ENCODE measurements at places on chromosomes 1 and 21. TPM values are rescaled to one million over a fixed set of nuclear protein-coding genes. Genes with fewer than 3 reads are reported as not detected.
A peak's percentile ranks its signal among the peaks of the same experiment; 100 is the strongest.

DNA sequence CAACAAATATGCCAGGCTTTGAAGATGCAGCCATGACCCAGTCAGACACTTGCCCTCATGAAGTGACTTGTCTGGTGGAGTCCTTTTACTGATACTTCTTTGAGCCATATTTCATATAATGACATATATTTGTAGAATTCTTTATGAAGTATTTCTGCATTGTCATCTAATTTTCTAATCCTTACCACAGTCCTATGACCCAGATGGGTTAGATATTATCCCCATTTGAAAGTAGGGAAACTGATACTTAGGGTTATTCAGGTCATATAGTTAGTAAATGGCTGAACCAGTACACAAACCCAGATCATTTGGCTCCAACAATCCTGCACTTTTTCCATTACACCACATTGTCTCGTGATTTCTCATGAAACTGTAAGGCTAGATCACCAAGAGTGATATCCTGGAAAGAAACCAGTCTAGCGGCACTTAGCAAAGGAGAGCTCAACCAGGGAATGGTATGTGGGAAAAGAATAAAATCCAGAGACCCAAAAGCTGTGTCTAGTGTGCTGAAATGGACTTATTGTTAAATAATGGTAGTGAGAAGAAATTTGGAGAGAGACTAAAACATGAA is 49.6 kb downstream of the ZFYVE9 start:
- no peak for DNase-seq

DNA sequence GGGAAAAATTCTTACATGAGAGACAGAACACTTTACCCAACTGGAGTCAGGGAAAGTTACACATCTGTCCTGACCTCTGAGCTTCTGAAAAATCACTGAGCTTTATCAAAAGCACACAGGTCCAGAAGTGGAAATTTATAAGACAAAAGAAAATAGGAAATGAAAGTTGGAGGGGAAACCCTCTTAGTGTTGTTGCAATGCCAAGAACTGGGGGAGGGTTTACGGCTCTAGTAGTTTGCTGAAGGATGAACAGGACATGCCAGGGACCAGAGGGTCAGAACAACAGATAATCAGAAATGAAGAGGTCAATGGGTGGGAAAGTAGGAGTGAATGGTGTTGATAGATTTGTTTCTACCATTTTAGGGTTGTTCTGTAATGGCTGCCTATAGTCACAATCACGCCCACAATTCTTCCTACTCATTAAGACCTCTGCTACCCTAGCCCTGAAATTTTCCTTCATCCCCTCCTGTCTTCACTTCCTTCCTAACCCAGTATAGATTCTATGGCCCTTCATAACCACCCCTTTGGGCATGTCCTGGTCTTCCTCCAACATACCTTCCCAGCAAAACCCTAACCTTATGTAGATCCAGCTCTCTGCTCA is 30.3 kb upstream of the FMOD start:
- DNase-seq, result no peak

DNA sequence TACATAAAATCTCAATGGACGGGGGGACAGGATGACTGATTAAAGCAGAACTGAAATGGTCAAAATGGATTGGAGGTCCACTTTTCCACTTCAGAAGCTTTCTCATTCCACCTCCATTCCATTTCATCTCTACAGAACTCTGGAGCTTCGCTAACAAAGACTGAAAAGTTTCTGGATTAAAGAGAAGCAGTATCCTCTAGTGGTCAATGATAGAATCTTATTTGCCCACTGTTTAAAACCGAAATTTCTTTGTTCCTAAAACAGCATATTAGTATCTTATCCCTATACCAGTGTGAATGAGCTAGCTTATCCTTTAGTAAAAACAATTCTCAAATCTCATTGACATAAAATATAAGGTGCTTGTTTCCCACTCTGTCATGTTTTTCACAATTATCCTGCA is 890.6 kb downstream of the KCNT2 start:
- DNase-seq, result peak; percentile 61

GRCh38 chr1:183516725-183517124 is 44.4 kb downstream of the SMG7 start:
- DNase-seq, result no peak

DNA sequence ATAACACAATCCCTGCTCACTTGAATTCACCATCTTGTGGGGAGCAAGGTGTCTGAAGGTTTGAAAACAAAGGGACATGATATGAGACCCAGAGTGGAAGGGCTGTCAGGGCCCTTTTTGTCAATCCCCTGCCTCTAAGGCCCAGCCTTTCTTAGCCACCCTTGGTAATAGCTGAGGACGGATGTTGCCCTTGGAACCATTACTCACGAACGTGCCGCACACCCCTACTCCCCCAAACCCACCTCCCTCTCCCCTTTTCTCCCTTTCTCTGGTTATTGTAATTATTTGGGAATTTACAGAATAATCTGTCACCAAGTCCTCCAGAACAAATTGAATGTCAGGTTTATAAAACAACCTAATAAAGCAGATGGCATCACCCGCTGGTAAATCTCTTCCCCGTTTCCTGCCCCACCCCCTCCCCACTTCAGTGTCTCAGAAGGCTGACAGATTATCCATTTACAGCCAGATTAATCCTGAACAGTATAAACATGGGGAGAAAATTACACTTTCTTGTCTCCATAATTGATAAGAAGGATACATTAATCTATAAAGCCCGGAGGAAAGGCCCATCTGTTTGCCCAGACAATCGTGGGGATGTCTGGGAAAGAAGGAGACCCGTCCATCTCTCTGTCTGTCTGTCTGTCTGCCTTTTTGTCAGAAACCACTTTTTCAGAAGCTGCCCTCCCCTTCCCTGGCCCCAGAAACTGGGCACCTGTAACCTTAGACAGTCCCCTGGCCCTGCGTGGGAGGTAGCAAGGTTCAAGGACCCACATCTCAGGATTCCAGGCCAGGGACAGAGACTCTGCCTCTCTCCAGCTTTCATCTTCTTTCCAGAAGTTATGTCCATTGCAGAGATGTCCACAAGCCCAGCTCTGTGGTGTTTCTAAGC is 60.6 kb upstream of the CD34 start:
- DNase-seq, result no peak

Gene GPR157
- polyA plus RNA-seq, result 1.7 TPM

All from IMR-90 (cell line).